ENCODE measurements at places on chromosomes 16 and 17.

DNA sequence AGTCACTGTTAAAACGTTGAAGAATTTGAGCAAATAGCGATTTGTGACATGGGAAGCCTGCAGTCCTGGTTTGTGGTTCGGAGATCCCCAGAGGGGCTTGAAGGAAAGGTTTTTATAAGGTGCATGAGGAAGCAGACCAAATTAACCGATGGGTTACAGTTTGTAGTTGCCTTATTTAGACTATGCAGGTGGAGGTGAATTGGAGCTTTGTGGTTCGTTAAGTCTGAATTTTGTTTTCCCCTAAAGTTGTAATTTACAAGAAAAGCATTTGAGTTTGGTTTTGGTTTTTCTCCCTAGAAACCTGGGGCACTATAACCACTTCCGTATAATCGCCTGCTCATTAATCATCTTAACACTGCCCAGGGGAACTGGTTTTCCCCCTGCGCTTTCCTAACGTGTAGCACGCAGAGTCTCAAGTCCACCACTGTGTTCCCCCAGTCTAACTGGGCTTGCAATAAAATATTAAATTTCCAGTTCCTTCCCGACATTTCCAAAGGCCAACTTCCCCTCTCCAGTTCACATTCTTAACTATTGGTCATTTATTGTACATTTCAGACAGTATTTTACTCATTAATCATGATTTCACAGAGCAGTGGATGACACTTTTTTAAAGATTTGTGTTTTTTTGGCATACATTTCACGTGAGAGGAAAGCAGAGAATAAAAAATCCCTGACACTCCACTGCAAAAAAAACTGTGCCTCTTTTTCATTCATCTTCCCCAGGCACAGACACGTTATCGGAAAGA is 932 bp downstream of the ZNF267 start:
- peak; percentile 56 for DNase-seq

DNA sequence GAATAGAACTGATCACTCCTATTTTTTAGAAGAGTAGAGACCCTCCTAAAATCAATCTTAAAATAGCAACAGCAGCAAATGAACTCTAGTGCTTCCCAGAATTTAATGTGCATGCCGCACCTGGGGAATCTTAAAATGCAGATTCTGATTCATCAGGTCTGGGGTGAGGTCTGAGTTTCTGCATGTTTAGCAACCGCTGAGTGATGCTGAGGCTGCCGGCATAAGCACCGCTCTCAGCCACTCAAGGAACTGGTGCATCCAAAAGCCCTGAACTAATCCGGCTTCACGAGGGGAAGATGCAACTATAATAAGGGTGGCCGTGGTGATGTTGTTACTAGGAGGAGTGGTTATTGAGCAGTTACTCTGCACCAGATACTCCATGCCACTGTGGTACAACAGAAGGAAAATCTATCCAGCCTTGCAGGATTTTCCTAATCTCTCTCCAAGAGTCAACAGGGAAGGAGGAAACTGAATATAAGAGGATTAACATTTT is 19.7 kb downstream of the SDK2 start:
- DNase-seq, result no peak

DNA sequence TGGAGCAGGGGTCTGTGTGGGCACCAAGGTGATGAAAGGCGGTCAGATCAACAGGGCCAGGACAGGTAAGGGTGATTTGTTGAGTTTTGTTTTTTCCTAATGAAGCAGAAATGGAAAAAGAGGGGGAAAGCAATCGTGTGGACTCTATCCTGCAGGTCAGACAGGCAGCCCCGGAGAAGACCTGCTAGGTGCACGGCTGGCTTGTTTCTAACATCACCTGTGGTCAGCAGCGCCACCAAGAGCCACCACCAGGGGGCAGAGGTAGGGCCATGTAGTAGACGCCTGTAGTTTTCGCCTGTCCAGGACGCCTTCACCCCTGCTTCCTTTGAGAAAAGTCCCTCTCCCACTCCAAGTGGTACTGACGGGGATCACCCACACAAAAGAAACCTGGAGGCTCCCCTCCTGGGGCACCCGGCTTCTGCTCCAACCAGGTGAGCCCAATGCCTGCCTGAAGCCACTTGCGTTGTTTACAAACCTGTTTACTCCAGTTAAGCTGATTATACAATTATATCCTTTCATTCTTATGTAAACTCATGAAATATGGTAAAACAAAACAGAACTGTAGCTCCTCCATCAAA is 54.2 kb upstream of the SEC14L1 start:
- DNase-seq, result peak; percentile 63

- DNase-seq, result no peak
These were observed 14.7 kb downstream of the RARA start for GRCh38 chr17:40323391-40324381.

DNA sequence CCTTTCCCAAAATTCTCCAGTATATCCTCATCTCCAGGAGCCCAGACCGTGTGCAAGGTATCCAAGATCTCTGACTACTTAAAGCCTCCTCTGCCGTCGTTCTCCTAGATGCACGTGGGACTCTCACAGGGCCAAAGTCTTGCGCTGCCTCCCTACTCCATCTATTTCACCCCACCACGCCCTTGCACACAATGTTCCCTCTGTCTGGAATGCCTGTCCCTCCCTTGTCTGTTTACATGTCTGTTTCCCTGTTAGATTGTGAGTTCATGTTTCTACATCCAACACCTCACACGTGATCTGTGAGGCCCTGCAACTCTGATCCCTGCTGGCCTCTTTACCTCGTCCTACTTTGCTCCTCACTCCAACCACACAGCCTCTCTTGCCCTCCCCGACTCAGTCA is 4.9 kb upstream of the FZD2 start:
- DNase-seq, result no peak

DNA sequence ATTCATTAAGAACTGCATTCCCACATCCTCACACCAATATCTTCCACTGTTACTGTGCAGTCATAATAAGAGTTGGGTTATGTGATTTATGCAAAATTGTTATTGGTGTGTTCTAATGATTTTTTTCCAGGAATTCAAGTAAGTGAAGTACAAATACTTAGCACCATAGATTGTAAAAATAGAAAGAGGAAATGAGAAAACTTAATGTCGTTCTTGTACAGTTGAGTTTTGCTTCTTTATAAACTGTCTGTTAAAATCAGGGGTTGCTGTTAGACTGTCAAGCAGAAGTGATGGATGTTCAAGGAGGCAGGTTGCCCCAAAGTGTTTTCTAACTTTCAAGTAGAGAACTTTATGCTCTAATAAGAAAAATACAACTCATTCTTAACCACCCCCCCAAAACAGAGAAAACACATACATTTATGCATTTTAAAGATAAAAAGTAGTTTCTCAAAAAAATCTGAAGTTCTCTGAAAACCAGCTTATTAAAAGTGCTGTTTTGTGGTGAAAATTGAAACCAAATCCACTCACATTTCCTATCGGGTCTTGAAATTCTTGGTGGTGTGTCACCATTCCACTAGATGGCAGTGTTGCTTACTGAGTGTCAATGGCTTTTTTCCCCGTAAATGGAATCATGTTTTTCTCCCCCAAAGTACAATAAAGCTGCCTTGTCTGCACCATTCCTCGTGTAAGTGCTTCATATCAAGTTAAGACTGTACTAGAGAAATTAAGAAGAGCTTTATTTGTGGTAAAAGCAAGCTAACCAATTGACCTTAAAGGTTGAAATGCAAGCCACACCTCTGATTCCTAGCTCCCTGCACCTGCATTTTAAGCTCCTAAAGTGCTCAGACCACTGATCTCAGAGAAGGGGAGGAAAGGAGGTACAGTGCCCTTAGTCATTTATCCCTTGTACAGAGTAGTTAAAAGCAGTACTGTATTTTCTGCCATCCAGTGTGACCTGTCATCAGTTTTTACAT is 4.7 kb upstream of the IGSF6 start:
- peak; percentile 72 for DNase-seq

DNA sequence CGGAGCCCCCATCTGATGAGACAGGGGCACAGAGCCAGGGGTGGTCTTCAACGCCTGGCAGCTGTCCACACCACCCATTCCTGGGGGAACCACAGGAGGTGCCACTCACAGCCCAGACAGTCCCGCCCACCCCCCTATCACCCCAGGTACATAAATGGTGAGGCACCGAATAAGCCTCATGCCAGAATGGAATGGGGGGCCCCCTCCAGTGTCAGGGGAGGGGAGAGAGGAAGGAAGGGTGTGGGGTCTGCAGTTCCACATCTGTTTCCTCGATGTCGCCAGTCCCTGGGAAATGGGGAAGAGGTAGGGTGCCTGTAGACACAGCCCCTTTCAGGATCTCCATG is 1.7 kb downstream of the TMC6 start:
- DNase-seq, result no peak

DNA sequence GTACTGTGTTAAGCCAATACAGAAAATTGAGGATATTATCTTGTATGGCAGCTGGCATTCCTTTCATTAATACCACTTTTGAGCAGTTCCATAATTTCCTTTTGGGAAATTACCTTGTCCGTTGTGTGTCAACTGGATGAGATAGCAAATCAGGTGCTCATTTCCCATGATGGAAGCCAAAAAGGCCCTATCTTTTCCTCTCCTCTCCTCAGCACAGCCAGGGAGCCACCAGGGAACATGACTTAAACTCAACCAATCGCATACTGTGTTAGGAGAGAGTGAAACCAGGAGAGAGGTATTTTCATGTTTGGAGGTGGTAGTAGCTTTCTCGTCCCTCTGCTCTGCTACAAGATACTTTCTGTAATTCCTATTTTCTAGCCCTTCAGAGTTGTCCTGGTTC is 96.1 kb upstream of the TOX3 start:
- DNase-seq, result no peak

DNA sequence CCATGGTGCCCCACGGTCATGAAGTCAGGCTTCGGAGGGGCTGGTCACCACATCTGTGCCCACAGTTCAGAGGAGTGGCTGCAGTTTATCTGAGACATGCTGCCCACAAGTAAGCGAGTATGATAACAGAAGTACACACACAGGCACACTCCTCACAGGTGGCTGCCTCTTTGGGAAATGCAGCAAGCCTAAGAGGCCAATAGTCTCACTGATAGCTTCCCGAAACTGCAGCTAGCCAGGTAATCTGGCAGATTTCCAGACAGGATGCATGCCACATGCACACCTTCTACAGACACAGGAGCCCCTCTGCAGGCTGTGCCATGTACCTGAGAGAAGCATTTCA is 12.6 kb upstream of the GFOD2 start:
- no peak for DNase-seq

- DNase-seq, result no peak
These were observed 1378.8 kb upstream of the CDH8 start for GRCh38 chr16:63415014-63415413.

DNA sequence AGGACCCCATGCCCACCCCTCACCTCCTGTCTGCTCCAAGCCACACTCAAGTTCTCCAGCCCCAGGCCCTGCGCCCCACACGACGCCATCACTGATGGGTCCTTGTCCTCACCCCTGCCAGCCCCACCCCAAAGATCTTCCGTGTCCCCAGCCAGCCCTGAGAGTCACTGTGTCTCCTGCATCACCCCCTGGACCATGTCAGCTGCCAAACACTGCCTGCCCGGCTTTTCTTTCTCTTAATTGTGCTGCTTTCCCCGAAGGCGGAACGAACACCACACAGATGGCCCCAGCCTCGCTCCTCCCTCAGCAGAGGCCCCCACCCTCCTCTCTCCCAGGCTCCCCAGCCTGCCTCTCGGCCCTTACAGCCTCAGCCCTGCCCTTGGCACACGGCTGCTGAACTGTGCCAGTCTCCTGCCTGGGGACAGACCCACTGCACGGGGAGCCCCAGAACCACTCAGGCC is 4.8 kb upstream of the GAA start:
- no peak for DNase-seq

DNA sequence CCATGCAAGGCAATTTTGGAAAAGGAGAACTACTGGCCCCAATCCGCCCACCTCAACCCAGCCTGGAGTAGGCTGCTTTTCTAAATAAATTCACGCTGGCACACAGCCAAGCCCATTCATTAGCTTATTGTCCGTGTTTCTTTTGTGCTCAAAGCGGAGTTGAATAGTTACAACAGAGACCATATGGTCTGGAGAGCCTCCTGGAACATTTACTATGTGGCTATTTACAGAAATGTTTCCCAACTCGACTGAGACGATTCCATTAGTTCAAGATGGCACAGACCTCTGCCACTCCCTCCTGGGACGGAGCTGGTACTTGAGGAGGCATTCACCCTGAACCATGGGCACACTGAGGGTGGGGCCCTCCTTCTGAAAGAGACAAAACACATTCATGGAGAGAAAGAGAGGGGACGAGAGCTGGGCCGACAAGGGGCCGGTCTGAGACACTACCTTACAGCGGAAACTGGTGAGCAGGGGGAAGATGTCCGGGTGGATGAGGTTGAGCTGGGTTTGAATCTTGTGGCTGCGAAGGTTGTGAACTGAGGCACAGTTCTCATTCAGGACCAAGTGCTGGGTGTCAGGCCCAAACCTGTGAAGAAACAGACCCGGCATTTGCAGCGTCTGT is 15.7 kb downstream of the ELAC2 start:
- DNase-seq, result peak; percentile 57

DNA sequence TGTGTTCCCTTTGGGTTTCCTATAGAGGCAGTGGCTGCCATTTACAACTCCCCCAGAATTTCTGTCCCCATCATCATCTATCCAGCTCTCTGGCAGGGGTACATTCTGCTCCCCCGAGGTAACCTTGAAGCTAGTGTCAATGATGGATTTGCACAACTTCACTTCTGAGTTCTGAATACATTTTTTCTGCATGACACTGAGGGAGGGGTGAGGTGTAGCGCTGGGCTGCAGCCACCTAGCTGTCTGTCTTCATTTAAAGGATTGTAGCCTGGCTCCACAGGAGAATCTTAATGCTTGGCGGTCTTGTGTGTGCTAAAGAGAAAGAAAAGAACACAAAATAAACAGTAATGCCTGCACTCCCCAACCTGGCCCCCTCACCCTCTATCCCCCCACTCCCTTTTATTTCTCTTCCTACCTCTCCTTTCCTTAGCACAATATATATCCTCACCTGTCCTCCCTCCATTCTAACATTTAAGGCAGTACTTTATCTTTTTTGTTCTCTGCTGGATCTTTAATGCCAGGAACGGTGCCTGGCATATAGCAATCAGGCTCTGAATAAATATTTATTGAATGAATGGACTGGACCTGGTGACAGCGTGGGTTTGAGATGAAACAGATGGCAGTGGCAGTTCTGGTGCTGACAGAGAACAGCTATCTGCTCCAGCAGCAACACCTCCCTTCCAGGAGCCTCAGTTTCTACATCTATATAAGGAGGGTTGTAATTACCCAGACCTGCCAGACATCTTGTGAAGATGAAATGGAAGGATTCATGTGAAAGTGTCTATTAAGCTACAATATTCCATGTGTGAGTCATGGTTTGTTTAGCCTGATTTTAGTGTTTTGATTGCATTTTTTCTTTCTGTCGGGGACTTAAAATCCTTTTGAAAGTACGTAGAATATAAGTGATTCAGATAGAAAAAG is 163.5 kb upstream of the CDH11 start:
- DNase-seq, result no peak

- DNase-seq, result no peak
These were observed 2.1 kb upstream of the UBB start for GRCh38 chr17:16378636-16379282.

Measured in A673 (cell line).